ENCODE measurements at places on chromosomes 4 and X.

- no peak for DNase-seq
Measured at GRCh38 chr4:8906668-8906970, 35.0 kb upstream of the HMX1 start.

DNA sequence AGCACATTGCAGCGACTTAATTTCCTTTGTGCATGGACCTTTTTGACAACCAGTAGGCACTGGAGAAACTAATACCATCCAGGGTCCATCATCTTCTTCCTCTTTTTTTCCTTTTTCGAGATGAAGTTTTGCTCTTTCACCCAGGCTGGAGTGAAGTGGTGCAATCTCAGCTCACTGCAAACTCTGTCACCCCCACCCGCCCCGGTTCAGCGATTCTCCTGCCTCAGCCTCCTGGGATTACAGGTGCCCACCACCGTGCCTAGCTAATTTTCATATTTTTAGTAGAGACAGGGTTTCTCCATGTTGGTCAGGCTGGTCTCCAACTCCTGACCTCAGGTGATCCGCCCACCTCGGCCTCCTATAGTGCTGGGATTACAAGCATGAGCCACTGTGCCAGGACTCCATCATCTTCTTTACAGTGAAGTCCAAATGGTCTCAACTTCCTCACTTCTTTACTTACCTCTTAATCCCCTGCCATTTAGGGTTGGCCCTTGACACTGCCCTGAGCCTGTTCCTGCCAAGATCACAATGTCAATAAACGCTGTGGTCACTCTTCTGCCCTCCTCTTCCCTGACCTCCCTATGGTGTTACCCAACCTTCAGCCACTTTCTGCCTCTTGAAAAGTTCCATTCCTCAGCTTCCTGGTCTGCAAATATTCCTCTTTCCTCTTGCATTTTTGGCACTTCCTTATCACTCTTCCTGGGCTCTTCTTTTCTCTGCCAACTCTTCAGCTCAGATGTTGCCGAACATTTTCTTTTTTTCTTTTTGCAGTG is 119.8 kb upstream of the SLC34A2 start:
- no peak for DNase-seq

DNA sequence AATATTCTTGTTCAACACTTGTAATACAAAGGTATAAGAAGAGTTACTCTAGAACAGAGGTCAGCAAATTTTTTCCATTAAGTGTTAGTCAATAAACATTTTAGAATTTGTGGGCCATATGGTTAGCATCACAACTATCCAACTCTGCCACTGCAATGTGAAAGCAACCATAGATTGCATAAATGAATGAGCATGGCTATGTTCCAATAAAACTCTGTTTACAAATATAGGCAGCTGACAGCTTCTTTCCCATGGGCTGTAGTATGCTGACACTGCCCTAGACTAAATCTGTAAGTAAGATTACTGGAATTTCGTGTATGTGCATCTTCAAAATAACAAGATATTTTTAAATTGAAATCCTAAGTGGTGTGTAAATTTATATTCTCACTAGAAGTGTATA is 73.7 kb downstream of the GABRA2 start:
- no peak for DNase-seq

- peak; percentile 48 for DNase-seq
Measured at GRCh38 chr4:122827258-122827878, 737 bp downstream of the FGF2 start.

- no peak for DNase-seq
Measured at GRCh38 chr4:107988763-107989035, 990 bp upstream of the HADH start.

DNA sequence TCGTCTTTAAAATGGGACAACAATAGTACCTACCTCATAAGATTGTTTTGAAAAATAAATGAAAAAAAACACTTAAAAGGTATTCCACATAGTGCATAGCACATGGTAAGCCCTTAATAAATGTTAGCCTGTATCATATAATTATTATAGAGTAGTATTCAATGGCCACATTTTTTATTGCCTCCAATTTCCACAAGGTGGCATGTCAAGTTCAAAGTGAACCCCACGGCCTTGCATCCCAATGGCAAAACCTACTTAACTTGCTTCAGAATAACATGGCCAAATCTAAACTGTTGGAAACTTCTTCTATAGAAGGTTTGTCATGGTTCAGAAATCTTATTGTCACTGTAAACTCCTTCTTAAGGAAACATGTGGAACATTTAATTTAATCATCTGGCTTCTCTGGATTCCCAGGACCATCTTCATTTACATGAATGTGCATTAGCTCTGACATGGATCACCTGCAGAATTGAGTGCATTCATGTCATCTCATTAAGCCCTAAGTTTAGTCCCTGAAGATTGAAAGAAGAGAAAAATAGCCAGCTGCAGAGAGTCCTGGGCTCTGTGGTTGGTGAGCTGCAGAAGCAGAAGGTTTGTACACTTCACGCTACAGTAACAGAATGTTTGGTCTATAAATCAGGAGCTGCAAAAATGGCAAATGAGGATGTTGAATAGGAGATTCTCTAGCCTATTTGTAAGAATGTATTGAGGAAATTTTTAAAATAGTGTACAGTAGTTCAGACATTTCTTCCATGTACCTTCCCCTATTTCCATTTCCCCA is 61.0 kb downstream of the ANXA3 start:
- DNase-seq = peak; percentile 43

DNA sequence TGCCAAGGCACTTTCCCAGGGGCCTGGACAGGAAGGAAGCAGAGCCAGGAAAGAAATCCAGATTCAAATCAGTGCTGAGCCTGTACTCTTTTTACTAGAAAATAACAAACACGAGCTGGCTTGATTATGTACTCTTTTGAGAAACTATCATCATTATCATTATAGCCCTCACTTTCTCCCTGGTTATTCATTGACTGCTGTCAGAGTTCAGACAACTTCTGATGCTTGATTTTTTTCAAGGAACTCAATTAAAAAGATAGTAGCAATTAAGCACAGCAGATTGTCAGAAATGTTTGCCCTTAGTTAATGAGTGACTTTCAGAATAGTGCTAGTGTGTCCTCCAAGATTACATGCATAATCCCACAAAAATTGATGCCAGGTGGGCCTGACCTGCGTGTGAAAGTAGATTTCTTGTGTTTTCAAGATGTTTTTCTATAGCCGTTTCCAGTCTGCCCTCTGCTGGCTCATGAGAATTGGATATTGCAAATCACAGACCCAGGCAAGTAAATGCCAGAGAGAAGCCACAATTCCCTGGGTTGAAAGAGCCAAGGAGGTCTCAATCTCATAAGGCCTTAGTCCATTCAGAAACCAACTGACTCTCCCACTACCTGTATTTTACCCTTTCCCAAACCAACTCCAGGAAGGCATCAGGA is 14.3 kb upstream of the PNPLA4 start:
- no peak for DNase-seq
